Heart left ventricle (tissue), 16 donors: ENCODE measurements at places on chromosomes 16 and 17. TPM values are rescaled to one million over a fixed set of nuclear protein-coding genes. Genes with fewer than 3 reads are reported as not detected.

- DNase-seq: no peak
These were observed 97.0 kb upstream of the TOB1 start for GRCh38 chr17:50963139-50963538.

DNA sequence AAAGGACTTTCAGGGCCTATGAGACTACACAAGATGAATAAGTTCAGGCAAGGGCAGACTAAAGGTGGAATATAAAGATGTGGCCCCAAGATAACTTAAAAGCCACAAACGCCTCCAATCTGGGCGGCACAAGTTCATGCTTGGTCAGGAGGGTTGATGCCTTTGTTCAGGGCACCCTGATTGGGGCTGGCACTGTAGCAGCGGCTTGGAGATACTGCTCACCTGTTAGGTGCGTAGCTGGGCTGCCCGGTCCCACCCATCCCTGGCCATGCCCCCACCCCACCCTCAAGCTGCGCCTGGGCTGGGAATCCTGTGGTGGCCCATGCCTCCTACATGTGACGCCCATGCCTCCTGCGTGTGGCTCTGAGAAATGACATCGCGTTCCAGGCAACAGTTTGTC, 12.5 kb upstream of the SLC13A2 start:
- no peak for DNase-seq

- DNase-seq: no peak
These were observed 13.7 kb downstream of the GJD3 start for GRCh38 chr17:40350689-40351358.

GRCh38 chr17:18344021-18344420, 19.3 kb downstream of the SHMT1 start:
- DNase-seq: no peak

- no peak for DNase-seq
These were observed 272.4 kb downstream of the C16orf95 start for GRCh38 chr16:87044829-87045228.

DNA sequence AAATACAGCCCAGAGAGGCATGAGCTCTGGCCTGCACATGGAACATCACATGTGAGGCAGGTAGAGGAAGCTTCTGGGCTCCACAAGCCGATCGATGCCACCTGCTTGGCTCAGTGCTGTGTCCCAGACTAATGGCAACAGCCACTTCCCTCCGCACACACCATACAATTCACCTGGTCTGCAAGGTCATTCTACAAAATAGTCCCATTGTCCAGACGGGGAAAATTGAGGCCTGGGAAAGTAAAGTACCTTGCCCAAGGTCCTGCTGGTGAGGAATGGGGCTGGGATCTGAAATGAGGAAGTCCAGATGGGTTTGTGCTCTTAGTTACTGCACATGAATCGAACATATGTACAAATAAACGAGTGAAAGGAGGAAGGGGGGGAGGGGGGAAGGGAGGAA, 88.0 kb downstream of the LITAF start:
- no peak for DNase-seq

DNA sequence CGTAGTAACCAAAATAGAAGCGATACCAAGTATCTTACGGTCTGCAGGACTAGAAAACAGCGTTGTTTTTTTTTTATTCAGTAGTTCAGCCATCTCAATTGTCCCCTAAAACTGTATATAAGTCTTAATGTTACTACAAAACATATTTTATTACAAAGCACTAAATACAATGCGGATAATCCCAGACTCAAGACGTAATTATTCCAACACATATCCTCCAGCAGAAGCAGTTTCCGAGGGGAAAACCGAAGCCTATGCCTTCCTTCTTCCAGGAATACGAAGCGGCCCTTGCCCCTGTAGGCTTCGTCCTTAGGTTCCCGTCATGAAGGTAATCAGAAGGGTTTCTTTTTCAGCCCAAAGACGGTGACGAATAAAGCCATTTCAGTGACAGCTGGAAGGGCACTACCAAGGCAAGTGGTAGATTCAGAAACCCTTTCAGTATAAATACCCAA, 2.3 kb downstream of the TMEM107 start:
- DNase-seq: no peak

DNA sequence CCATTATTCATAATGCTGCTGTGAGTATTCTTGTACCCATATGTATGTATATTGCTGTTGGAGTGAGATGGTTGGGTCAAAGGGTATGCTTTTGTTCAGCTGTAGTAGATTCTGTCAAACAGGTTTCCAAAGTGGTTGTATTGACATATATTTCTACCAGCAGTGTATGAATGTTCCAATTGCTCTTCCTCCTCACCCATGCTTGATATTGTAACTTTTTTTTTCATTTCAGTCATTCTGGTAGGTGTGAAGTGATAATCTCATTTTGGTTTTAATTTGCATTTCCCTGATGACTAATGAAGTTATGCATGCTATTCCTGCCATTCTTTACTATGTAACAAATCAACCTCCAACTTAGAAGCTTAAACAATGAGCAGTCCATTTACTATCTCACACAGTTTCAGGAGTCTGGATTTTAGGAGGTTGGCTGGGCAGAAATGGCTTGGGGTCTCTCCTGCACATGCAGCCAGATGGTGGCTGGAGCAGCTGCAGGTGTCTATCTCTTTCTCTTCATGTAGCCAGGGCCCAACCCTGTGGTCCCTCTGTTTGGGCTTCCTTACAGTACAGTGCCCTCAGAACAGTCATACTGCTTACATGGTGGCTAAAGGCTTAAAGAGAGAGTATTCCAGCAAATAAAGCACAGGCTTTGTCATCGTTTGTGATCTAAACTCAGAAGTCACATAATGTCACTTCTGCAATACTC, 21.2 kb downstream of the ERAL1 start:
- DNase-seq: no peak

GRCh38 chr17:41919840-41920579, 1.3 kb upstream of the ACLY start:
- no peak for DNase-seq

DNA sequence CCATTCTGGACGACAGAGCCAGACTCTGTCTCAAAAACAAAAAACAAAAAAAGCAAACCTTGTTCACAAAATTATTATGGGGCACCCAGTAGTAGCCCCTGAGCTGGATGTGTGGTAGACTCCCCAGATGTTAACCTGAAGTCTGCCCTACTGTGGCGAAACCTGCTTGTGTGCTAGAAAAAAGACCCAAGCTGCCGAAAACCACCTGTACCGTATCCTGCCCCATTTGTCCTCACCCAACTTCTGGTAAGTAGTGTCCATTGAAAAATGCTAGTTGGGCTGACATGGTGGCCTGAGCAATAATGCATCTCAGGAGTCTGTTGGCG, 9.1 kb downstream of the RMI2 start:
- DNase-seq: no peak

GRCh38 chr16:49439676-49440075, 66.1 kb downstream of the C16orf78 start:
- no peak for DNase-seq

DNA sequence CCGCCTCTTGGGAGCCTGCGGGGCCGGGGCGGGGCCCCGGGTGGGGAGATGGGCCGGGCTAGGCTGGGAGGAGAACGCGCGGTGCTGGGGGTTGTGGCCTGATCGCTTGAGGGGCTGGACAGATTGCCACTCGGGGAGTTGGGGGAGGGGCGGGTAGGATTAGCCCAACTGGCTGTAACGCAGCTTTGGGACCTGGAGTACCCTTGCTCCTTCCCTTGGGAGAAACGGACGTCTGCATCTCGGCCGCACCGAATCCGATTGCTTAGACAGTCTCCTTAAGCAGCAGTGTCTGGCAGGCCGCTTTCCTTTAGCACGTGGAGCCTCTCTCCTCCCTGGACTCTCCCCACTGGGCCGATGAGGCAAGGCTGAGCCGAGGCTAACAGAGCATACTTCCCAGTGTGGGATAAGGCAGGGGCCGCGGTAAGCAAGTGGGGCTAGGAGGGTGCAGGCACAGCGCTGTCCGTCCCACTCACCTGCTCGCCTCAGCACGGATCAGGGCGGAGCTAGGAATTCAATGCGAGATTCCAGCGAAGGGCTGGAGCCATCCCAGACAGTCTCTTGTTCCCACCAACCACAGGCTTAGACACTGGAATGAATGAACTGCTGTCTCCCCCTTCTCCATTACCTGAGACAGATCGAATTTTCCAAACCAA, 540 bp upstream of the ACLY start:
- DNase-seq: no peak

DNA sequence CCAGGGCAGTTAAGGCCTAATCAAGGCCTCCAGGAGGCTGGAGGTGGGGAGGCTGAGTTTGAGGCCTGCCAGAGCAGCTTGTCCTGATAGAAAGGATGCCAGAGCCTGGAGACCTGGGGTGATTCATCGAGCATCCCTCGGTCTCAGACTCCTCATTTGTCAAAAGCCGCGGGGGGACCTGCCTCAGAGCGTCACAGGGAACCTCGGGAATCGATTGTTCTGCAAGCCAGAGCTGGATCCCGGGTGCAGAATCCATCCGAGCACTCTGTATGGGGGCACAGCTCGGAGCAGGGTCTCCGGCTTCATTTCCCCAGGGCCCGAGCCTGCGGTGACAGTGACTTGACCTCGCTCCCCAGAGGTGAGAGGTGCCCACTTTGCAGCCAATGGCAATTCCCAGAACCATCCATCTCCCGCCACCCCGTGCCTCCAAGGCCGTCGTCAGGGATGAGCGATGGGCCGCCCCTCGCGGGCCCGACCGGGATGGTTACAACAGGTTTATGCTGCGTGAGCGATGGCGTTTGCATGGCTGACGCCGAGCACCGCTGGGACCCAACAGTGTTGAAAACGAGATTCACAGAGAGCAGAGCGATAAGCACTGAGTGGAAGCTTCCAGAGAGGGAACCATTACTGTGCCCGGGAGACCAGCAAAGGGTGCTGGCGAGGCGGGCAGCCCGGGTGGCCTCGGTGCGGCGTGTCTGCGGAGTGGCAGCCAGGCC, 117.1 kb upstream of the GSE1 start:
- no peak for DNase-seq

DNA sequence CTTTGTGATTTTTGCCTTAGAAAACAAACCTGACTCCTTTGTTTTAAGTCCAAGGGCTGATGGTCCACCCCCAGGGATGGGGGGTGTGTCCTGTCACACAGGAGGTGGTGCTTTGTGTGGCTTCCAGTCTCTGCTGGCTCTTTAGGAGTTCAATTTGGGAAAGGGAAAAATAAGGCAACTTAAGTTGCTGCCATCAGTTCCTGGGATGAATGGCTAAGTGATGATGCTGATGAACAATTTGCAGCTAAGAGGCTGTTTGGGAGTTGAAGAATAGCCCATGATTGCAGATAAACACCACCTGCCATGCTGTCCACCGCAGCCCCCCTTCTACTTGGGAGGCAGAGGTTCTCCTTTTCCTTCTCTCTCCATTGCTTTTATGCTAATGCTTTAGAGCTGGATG, 40.2 kb downstream of the ARL4D start:
- DNase-seq: no peak

GRCh38 chr17:78361225-78361701, 1.4 kb upstream of the SOCS3 start:
- DNase-seq: no peak

DNA sequence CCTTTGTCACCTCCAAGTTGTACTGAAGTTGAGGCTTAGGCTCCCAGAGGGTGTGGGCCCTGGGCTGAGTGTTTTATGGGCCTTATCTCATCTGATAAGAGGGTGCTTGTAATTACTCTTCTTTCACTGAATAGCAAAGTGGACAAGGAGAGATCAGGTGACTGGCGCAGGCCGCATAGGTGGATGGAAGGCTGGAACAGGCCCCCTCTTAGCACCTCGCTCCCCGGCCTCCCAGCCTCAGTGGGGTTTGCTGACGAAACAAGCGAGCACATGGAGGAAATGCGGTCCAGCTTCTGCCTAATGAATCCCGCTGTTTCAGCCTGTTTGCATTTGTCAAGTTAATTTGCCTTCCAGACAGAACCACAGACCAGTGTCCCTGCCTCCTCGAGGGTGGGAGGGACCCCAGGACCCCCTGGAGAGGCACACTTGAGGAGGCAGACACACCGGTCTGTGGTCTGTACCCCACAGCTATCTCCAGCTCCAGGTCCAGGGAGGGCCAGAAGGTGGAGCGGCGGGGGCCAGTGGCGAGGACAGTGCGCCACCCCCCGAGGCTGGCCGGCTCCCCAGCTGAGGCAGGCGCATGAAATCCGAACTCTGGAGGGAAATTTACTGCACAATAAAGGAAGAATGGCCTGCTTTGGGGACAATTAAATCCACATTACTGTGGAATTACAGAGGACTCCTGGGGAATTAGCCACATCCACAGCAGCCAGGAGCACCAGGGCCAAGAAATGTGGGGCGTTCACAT, 123.4 kb downstream of the NTN1 start:
- no peak for DNase-seq

DNA sequence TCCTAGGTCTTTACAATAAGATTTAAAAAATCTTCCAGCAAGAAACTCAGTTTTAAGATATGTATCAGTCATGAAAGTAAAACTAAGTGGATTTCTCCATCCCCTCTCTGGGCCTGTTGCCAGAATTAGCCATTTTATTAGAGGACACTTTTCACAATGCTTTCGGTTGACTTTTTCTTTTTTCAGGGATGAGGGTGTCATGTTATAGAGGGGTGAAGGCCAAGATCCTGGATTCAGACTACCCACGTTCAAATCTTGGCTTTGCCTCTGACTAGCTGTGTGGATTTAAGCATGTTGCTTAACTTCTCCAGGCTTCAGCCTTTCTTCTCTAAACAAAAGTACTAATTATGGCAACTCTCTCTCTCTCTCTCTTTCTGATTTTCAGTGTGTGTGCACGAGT, 111.7 kb upstream of the COX10 start:
- no peak for DNase-seq

- DNase-seq: no peak
These were observed 132.6 kb upstream of the NOL11 start for GRCh38 chr17:67585077-67585602.

ZNF287 gene
- total RNA-seq: 14.7 TPM

TEKT1 gene
- total RNA-seq: not detected

DPEP2 gene
- 0.75 TPM for total RNA-seq

MT1M gene
- total RNA-seq: 16.2 TPM

RNF227 gene
- total RNA-seq: 0.83 TPM

DLX4 gene
- total RNA-seq: not detected

CSH2 gene
- not detected for total RNA-seq

XAF1 gene
- total RNA-seq: 20.6 TPM

DOC2B gene
- 2.9 TPM for total RNA-seq

WDR45B gene
- 39.4 TPM for total RNA-seq

TBC1D26 gene
- not detected for total RNA-seq

RNF112 gene
- total RNA-seq: 1.4 TPM

ZFP3 gene
- 9.3 TPM for total RNA-seq
